K562 (cell line): ENCODE measurements at places on chromosomes 16 and 17.

GRCh38 chr16:71456801-71457200 is 5.2 kb downstream of the ZNF23 start:
- DNase-seq, result no peak

GRCh38 chr16:86910161-86910769 is 331.9 kb downstream of the FOXL1 start:
- no peak for DNase-seq

- DNase-seq, result no peak
Observed at GRCh38 chr16:50653633-50654519, 27.2 kb downstream of the SNX20 start.

DNA sequence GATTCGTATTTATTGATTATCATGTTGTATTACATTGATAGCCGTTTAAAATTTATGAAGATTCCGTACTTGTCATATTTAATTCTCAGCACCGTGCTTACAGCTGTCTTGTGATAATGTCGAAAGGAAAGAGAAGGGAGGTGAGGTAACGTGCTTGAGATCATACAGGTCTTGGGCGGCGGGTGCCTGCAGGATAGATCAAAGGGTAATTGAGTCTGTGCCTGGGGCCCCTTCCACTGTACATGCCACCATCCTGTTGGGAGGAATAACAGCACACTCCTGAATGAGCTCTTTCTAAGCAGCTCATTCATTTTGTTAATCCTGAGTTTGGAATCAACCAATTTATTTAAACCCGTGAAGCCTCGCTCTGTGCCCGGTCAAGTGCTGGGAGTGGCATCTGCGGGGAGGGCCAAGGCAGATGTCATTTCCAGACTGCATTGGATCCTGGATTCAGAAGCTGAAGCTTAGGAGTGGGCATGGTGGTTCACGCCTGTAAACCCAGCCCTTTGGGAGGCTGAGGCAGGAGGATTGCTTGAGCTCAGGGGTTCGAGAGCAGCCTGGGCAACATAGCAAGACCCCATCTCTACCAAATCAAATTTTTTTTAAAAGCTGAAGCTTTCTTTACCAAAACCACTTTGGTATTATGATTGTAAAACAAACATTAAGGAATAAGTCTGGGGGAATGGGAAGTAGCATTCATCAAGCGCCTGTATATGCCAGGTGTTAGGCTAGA is 25.8 kb downstream of the WWOX start:
- no peak for DNase-seq

DNA sequence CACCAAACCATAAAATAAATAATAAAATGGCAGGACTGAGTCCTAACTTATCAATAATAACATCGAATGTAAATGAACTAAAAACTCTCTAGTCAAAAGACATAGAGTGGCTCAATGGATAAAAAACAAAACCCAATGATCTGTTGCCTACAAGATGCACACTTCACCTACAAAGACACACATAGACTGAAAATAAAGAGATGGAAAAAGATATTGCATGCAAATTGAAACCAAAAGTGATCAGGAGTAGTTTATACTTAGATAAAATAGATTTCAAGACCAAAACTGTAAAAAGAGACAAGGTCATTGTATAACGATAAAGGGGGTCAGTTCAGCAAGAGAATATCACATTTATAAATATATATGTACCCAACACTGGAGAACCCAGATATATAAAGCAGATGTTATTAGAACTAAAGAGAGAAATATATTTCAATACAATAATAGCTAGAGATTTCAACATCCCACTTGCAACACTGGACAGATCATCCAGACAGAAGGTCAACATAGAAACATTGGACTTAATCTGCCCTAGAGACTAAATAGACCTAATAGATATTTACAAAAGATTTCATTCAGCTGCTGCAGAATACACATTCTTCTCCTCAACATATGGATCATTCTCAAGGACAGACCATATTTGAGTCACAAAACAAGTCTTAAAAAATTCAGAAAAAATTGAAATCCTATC is 29.8 kb downstream of the SLC47A2 start:
- DNase-seq, result no peak

GRCh38 chr17:28900986-28901726 is 1.7 kb downstream of the DHRS13 start:
- no peak for DNase-seq

DNA sequence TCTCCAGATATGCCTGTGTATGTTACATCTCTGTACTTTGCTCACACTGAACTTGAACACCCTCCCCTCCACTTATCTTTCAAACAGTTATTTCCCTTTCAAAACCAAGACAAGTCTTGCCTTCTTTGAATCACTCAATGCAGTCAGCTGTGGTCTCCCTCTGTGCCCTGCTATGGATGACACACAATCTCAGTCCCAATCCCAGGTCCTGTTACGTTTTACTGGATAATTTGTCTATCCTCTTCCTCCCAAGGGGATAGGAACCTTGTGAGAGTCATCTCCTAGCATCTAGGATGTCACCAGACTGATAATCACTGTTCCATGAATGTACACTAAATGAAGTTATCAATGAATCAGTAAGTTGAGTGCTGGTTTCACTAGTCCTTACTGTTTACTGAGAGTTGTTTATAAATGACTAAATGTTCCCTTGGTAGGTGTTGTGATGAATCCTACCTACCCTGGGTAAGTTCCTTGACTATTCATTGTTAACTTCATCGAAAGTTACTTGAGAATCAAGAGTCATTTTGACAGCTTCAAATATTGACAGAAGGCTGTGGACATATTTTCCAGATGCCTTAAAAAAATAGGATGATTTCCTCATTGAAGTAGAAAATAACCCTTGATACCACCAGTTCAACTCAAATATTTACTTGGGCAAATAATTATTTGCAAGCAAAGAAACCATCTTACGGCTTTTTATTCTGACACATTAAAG is 244.9 kb downstream of the PRKCA start:
- no peak for DNase-seq

DNA sequence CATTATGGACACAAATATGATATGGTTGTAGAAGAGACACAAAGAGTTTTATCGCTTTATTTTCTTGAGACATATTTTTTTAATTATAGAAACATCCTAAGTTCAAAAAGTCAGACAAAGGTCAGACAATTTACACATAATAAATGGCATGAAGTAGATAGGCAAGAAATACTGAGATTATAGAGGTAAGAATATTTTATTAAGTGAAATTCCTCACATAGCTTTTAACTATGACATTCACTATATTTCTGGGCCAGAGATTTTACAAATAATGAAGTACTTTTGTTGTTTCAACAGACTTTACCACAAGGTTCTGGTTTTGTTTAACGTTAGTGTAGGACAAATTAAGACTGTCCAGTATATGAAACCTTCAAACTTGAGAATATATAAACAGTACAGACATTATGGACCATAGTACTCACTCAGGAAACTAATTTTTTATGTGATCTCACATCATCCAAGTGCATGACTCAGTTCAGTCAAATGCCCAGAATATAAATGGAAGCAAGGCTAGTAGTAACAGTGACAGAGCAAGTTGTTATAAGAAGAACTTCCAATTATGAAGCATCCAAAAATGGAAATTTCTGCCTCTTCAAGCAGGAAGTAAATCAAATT is 394.8 kb downstream of the KCNJ2 start:
- no peak for DNase-seq

- DNase-seq, result no peak
Observed at GRCh38 chr16:86906623-86907022, 328.3 kb downstream of the FOXL1 start.

- DNase-seq, result no peak
Observed at GRCh38 chr16:12874186-12874585, 27.2 kb upstream of the SHISA9 start.

DNA sequence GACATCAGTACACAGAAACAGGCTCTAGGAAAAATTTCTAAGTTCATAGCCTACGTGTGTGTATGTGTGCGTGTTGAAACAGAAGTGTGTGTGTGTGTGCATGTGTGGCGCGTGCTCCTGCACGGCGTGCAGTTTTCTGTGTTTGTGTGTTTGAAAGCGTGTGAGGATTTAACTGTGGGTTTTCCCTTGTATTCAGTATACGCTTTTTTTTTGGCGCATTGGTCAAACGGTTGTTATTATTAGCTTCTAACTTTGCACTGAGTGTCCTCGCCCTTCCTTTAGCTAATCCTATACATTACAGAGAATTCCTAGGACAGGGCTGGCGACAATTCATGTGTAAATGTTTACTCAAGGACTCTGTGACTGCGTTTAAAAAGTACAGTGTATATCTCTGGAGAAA is 23.0 kb downstream of the TMC6 start:
- DNase-seq, result no peak

DNA sequence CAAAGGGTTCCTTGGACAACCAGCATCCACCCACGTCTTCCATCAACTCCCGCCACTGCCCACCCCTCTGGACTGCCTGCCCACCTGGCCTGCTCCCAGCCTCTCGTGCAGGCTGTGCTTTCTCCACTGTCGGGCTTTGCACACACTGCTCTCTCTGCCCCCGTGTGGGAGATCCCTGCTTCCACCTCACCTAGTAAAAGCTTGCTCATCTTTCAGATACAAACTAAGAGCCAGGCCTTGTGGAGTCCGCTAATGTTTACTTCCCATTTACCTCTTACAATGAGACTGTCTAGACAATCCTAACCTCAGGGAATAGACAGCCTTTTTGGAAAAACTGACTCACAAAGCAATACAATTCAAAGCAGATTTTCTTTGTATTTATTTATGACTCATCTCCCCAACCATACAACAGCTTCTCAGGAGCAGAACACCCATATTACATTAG is 67.6 kb downstream of the USP31 start:
- DNase-seq, result no peak

GRCh38 chr16:29675811-29676643 is 3.0 kb upstream of the QPRT start:
- peak; percentile 65 for DNase-seq

- no peak for DNase-seq
Observed at GRCh38 chr17:74316220-74316619, 9.8 kb upstream of the KIF19 start.

DNA sequence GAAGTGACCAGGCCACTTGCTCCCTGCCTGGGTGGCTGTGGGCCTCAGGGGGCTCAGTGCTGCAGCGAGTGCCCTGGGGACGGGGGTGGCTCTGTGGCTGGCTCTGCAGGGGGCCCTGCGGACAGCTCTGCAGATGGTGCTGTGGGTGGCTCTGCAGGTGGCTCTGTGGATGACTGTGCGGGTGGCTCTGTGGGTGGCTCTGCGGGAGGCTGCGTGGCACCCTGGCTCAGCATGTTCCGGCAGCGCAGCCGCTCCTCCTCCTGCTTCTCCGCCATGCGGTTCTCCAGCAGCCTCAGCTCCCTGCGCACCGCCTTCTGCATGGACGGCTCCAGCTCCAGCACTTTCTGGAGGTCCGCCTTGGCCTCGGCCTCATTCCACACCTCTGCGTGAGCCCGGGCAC is 9.5 kb downstream of the AIPL1 start:
- no peak for DNase-seq
